ENCODE measurements at places on chromosomes 4 and X.

DNA sequence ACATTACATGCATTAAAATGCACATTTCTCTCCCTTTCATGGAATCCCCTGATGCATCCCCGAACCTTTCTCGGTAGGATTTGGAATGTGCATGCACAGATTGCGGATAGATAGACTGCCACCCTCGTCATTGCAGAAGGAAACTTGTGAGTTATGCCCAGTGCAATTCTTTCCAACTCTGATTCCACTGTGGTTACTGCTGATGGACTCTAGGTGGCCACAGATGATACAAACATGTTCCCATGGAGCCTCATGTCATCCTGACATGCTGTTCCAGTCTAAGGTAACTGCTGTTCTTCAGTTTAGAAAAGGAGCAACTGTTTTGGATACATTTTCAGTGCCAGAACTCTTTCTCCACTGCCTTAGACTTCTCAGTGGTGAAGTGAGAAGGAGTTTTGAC is 9.1 kb upstream of the VCX3B start:
- DNase-seq, result no peak

- no peak for DNase-seq
These were observed 117.9 kb downstream of the TBC1D19 start for GRCh38 chr4:26701786-26702227.

GRCh38 chrX:107541244-107541643 is 87.1 kb upstream of the PRPS1 start:
- no peak for DNase-seq

GRCh38 chr4:4754641-4755040 is 104.8 kb upstream of the MSX1 start:
- DNase-seq, result no peak

GRCh38 chr4:38696697-38697096 is 32.7 kb downstream of the KLF3 start:
- DNase-seq, result no peak

- no peak for DNase-seq
These were observed 166.2 kb upstream of the RPS6KA3 start for GRCh38 chrX:20432746-20433387.

- DNase-seq, result peak; percentile 87
These were observed 223.9 kb upstream of the ANKRD50 start for GRCh38 chr4:124936427-124936826.

GRCh38 chr4:82284858-82285805 is 88.7 kb downstream of the HNRNPD start:
- peak; percentile 100 for DNase-seq

- no peak for DNase-seq
These were observed 10.0 kb upstream of the AP1S2 start for GRCh38 chrX:15864629-15865028.

GRCh38 chr4:94782707-94783106 is 25.0 kb downstream of the BMPR1B start:
- no peak for DNase-seq

- DNase-seq, result no peak
These were observed 26.4 kb upstream of the ELOVL6 start for GRCh38 chr4:110224812-110225211.

Data from lower leg skin (tissue), 4 donors.